ENCODE measurements at places on chromosomes 7 and 10.

DNA sequence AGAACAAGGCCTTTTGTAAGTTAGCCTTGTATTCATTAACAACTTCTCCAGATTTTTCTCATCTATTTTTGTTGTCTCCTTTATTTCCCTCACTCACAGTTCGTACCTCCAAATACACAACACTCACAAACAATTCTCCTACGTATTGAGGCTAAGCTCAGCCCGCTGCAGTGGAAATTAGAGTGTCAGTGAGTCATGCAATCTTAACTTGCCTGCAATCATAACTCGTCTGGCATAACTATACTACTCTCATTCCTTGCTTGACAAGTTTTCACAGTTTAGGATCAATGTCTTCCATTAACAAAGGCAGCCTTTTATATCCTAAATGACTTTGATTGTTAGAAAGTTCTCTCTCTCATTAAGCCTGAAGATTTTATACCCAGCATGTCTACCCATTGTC, 23.8 kb downstream of the TMEM196 start:
- DNase-seq, result no peak

DNA sequence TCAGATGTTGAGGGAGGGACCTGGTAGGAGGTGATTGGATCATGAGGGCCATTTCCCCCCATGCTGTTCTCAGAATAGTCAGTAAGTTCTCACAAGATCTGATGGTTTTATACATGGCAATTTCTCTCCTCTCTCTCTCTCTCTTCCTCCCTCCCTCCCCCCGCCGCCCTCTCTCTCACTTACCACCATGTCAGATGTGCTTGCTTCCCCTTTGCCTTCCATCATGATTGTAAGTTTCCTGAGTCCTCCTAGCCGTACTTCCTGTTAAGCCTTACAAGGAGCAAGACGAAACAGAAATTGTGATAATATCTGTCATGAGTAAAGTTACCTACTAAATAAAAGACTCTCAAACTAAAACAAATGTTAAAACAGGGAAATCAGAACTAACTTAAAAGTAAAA, 19.9 kb upstream of the GPR141 start:
- DNase-seq, result no peak

DNA sequence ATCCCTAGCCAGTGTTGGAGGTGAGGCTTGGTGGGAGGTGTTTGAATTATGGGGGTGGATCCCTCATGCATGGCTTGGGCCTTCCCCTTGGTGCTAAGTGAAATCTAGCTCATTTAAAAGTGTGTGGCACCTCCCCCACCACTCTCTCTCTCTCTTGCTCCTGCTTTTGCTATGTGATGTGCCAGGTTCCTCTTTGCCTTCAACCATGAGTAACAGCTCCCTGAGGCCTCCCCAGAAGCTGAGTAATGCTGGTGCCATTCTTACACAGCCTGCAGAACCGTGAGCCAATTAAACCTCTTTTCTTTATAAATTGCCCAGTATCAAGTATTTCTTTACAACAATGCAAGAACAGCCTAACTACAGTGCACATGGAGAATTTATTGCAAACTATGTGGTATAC, 188.8 kb upstream of the POT1 start:
- no peak for DNase-seq

DNA sequence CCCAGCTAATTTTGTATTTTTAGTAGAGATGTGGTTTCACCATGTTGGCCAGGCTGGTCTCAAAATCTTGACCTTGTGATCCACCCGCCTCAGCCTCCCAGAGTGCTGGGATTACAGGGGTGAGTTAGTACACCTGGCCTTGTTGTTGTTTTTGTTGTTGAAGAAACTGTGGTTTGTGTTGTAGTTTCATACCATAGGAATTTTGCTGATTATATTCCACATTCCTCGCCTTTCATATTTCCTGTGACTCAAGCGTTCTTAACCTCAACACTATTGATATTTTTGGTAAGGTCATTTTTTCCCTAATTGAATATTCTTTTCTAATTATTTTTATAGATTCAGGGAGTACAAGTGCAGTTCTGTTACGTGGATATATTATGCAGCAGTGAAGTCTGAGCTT, 16.7 kb downstream of the LIPF start:
- no peak for DNase-seq

DNA sequence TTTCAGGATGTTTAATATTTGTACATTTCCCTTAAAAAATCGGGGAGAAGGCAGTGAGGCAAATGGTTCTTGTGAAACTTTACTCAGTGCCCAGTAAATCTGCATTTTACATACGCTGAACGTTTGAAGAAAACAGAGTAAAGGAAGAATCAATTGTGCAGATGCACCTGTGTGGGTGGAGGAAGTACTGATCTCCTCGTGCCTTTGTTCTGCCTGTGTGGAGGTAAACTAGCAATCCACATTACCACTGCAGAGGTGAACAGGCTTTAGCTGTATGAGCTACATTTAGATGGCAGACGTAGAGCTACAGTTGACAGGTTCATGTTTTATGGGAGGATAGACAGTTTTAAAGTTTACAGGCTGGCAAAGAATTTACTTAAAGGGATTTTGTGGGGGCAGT, 62.7 kb upstream of the VIPR2 start:
- no peak for DNase-seq

DNA sequence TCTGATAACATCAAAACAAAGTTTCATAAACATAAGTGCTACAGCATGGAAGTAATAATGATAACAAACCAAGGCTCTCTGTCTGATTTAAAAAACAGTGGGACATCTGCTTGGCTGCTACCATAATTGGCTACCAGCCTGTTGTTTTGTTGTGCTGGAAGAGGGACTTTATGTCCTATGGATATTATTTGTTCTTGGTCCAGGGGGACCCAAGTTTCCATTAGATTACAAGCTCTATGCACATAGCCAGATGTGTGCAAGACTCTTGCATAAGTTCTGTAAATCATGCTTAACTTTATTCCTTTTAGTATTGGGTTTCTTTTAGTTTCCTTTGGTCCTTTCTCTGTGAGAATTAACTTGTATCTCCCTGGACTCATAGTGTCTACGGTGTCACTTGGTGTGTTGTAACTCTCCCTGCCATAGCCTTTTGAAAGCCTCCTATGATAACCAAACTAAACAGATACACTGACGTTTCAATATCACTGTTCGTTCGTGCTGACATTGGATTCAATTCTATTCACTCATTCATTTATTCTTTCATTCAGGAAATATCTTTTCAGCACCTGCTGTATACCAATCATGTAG, 41.4 kb upstream of the CD36 start:
- DNase-seq, result no peak

DNA sequence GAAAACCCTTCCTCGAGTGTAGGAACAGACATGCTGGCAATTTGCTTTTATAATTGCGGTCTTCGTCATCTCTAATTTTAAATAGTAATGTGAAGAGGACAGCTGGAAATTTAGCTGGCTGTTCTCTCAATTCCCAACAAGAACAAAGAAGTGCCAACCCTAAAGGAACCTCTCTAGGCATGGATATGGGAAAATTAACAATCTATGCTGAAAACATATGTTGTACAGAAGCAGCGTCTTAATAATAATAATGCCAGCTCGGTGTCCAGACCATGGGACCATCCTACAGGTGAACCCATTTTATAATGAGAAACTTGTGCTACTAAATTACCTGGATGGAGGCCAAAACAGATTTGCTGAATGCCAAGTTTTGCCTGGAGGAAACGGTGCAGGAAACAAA, 641.4 kb upstream of the MGMT start:
- no peak for DNase-seq

- peak; percentile 59 for DNase-seq
Measured at GRCh38 chr10:133257489-133258065, 19.1 kb downstream of the ADAM8 start.

DNA sequence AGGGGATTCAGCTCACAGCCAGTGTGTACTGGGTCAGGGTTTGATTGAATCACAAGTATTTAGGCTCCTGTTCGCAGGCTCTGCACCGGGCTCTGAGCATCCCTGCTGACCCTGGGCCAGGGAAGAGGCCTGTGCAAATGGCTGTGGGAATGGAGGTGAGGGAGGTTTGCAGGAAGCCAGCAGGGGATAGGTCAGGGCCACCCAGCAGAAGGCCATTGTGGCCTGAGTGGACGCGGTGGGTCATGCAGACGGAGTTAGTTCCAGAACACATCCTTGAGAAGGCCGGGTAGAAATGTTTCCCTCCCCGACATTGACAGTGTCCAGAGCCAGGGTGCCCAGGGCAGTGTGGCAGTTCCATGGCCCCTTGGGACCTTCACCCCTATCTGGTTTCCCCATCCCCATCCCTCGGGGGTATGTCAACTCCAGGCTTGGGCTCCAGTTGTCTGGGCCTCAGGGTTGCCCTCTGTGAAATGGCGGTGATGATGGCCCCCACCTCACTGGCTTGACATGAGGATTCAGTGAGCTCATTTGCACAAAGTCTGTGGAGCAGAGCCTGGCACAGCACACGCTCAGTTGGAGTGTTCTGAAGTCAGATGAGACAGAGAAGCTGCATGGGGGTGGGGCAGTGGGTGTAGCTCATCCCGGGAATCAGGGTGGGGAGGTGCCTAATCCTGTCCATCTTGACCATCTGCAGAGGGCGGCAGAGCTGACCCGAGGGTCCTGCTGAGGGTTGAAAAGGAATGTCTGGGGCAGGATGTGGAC, 107.6 kb downstream of the ADCY1 start:
- DNase-seq, result no peak

DNA sequence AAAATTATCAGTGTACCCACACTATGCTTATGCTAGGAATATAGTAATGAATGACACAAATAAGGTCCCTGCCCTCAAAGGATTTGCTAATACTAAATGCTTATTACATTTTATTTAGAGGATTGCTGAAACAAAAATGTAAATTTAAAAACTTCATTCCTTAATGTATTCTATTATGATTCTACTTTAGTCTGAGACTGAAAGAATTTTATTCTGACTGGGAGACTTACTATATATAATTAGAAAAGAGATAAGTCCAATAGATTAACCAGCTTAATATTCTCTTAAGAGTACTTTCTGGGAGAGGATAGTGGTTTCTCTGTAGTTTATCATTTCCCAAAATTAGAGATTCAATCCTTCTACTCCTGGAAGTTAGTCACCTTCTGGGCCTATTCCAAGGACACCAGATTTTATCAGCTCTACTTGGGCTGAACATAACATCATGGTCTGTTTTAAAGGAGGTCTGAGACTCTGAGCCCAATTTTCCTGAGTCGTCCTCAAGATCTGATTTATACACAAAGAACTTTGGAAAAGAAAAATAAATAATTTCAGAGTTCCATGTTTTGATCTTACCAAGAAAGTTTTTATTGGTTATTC, 41.1 kb downstream of the ASZ1 start:
- DNase-seq, result no peak

DNA sequence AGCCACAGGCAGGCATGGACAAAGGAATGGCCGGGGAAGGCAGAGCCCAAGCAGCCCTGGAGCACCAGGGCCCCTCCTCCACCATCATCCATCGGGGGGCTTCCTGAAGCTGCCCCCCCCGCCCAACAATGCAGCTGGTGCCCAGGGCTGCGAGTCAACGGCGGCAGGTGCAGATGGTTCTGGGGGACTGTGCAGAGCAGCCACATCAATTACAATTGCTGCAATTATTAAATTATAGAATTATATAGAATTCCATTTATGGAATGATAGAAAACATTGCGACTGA, 28.3 kb downstream of the EBF3 start:
- DNase-seq, result no peak

DNA sequence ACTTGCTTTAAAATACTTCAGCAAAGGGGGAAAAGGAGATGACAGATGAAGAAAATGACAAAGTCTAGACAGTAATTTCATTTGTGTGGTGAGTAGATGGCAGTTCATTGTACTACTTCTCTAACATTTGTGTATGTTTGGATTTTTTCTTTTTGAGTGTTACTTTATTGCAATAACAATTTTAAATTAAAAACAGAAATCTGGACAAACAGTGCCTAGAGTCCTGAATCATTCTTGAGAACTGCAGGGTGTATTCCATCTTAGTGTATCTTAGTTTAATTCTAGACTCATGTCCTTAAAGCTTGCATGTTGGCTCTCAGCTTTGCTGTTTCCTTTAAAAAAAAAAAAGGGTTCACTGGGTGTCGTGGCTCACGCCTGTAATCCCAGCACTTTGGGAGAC, 31.1 kb downstream of the HOXA1 start:
- no peak for DNase-seq

GRCh38 chr10:34155812-34156211, 659.3 kb downstream of the PARD3 start:
- DNase-seq, result no peak

DNA sequence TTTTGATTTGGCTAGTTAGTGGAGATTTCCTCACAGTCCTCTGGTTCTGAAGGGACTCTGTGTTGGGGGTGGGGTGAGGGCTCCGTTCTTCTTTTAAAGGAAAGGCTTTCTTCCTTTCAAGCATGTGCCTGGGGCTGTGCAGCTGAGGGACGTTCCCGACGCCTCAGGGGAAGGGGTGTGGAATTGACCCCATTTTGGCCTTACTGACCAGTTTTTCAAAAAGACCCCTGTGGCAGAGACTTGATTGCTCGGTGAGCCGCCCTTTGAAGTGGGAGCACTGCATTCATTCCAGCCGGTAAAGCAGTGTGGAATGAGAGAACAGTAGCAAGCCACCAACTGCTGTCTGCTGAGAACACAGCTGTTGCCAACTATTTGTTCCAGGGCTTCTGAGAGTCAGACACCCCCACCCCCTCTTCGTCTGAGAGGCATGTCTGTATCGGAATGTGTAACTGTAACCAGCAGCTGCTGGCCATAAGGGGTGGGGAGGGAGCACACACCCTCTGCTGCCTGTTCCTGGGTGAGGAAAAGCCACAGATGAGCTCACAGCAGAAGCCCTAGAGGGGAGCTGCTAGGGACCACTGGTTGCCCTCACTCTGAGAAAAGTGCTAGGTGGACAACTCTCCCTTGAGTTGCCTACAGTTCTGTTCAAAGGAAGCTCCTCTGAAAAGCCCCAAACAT, 33.2 kb downstream of the WBP1L start:
- no peak for DNase-seq

GRCh38 chr10:124367936-124368335, 50.8 kb downstream of the OAT start:
- no peak for DNase-seq

DNA sequence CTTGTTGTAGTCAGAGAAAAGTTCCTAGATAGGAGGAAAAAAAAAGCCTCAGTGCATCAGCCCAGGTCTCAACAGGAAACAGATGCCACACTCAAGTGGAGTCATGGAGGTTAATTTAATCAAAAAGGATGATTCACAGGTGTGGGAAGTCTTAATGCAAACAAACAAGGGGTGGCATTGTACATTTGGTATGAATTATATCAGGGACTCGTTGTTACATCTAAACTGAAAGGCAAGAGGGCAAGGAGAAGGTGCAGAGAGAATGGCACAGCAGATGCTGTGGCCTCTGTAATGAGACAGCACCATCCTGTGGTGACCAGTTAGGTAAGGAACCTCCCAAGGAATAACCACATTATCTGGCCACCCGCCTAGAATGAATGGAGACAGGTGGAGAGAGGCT, 133.7 kb downstream of the PTPRZ1 start:
- no peak for DNase-seq

GRCh38 chr10:128489324-128490247, 363.4 kb upstream of the MKI67 start:
- no peak for DNase-seq

- DNase-seq, result no peak
Measured at GRCh38 chr10:93572606-93573005, 6.1 kb downstream of the FFAR4 start.

- DNase-seq, result no peak
Measured at GRCh38 chr7:120221666-120222065, 51.3 kb upstream of the KCND2 start.
